ENCODE measurements at places on chromosomes 5 and 9.

DNA sequence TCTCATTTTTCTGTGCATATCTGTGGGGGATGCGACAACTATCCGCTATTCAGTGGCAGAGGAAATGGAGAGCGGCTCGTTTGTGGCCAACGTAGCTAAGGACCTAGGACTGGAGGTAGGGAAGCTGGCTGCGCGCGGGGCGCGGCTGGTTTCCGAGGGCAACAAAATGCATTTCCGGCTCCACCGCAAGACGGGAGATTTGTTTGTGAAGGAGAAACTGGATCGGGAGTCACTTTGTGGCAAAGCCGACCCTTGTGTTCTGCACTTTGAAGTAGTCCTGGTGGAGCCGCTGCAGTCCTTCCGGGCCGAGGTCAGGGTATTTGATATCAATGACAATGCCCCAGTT lies 320 bp downstream of the PCDHB1 start:
- no peak for DNase-seq

GRCh38 chr5:66517351-66517750 lies 78.8 kb upstream of the MAST4 start:
- DNase-seq: no peak

- DNase-seq: no peak
Measured at GRCh38 chr9:94655739-94656138, 16.4 kb upstream of the FBP1 start.

DNA sequence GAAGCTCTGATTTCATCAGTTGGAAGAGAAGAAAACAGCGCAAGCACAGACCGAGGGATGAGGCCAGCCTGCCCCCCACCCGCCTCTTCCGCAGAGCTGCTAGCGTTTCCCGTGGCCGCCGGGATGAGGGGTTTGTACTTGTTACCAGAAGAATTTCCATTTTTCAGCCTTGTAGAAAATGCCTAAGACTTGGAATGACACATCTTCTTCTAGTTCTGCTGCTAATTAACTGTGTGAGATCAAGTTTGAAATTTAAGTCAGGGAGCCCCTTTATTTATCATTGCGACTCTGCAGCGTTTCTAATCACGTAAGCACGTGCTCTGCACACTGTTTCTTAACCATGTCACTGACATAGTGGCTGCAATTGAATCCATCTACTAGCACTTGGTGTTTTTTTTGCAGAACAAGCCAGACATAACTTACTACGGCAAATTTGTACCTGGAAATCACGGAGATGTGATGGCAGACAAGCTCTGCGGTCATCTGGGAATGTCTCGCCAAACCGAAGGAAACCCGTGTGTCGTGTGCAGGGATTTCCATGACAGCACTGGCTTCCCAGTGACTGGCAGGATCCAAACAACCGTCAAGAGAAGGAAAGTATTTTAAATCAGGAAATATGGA lies 41.8 kb upstream of the ROR2 start:
- no peak for DNase-seq

DNA sequence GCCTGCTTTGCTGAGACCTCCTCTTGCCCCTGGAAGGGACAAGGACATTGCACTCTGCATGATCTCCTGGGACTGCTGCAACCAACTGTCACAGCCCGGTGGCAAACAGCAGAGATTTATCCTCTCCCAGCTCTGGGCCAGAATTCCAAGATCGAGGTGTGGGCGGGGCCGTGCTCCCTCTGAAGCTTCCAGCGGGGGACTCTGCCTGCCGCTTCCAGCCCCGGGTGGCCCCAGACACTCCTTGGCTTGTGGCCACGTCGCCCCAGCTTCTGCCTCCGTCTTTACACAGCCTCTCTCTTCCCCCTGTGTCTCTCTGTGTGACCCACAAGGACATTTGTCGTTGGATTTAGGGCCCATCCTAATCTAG lies 67.1 kb downstream of the COL5A1 start:
- no peak for DNase-seq

- no peak for DNase-seq
Measured at GRCh38 chr5:111068213-111068612, 3.3 kb upstream of the TSLP start.

DNA sequence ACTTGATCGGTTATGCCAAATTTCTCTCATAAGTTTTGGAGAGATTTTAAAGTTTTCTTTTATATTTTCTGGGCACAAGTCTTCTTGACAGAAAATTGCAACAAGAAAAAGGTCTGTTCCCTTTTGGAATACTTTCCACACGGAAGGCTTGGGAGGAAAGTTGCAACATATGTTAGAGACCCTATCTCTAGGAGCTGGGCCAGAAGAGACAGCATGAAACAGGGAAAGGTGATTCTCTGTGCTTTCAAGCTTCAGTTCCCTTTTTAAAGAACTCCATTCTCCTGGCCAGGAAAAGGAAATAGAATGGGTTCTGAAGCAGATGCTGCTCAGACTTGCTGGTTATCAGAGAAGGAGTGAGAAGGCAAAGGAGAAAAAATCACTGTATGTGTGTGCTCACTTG lies 368.3 kb downstream of the SPATA31D1 start:
- DNase-seq: no peak

DNA sequence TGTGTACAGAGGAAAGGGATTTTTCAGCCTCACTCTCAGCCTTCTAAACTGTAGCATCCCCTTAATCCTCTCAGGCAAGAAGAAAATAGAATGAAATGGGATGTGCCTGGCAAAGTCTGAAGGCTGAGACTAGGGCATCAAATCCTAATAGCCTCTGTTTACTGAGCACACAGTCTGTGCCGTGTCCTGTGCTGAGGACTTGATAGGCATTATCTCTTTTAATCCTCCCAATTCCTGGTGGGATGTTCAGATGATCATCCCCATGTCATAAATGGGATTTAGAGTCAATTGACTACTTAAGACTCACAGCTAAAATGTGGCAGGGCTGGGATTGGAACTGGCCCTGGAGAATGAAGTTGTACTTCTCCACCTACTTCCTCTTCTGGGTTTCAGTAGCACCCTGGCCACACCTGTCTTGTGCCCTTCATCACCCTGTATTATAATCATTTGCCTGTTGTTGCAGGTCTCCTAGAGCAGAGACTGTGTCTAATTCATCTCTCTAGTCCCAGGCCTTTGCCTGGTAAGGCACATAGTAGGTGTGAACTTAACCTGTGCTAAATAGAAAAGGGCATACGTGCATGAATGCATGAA lies 81.0 kb downstream of the WWC1 start:
- DNase-seq: no peak

GRCh38 chr5:45110399-45110798 lies 301.7 kb downstream of the MRPS30 start:
- DNase-seq: no peak

DNA sequence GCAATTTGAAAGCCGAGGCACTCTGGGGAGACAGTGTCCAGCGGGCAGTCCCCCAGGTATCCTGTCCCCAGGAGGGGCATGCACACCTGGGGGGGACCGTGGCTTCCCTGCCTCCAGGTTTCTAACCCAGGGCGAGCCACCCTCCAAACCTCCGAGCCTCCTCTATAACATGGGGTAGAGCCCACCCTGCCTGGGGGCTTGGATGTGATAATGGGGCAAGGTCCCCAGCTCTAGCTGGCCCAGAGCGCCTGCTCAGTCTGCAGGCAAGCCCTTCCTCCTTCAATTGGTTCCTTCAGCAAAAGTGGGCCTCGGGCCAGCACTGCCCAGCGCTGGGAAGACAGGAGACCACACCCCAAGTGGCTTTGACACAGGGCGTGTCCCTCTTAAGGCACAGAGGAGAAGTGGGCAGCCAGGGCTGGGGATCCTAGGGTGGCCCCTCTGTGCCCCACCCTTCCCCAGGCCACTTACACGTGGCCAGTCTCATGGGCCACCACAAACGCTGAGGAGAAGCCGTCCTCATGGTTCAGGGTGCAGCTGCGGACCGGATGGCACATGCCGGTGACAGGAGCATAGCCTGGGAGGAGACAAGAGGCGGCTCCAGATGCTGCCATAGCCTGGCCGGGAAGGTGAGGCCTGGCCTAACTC lies 94.3 kb downstream of the ZNF354C start:
- DNase-seq: no peak

GRCh38 chr9:101326501-101326900 lies 58.3 kb downstream of the BAAT start:
- no peak for DNase-seq

GRCh38 chr9:78713614-78714405 lies 416.9 kb downstream of the PSAT1 start:
- no peak for DNase-seq

GRCh38 chr5:36179950-36180349 lies 28.0 kb downstream of the SKP2 start:
- DNase-seq: no peak

DNA sequence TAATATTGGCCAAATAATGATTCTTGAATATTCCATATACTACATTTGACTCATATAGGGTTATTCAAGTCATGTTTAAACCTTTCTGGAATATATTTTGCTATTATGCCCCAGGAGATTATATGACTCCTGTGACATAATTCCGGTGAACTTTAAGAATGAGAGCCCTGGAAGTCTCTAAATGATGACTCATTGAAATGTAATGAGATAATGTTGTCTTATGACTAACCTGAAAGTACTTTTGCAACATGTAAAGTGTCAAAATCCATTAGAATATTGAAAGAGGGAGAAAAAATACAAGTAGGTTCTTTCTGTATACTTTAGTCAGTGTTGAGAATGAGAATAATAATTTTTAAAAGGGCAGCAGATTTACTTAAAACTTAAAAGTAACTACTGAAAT lies 830.4 kb downstream of the MAT2B start:
- no peak for DNase-seq

GRCh38 chr5:161093100-161093499 lies 241.1 kb upstream of the ATP10B start:
- DNase-seq: no peak

DNA sequence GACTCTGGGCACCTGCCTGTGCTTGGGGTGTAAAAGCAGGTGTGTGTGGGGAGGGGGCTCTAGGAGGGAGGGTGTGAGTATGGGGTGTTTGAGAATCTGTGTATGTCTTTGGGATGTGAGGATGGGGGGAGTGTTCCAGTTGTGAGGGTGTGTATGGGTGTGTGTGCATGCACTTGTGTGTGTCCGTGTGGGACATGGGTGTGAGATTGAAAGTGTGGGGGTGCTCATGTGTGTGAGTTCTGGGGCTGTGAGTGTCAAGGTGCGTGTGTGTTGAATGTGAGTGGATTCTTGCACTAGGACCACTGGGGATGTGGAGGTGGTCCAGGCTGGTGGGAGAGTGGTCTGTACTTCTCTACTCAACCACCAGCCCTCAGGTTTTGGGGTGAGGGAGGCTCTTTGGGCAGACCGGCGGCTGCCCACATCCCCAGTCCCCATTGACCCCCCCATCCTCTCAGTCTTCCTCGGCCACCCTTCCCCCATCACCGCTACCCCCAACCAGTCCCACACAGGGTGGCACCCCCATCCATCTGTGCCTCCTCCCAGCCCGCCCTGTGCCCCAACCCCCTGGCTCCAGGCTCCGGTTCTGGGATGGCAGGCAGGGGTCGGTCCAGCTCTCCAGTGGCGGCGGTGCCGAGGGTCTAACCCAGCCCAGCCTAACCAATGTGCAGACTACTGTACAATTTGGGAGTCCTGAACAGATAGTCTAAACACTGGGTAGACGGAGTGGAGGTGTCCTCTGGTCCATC lies 31.5 kb downstream of the GOLGA2 start:
- no peak for DNase-seq

DNA sequence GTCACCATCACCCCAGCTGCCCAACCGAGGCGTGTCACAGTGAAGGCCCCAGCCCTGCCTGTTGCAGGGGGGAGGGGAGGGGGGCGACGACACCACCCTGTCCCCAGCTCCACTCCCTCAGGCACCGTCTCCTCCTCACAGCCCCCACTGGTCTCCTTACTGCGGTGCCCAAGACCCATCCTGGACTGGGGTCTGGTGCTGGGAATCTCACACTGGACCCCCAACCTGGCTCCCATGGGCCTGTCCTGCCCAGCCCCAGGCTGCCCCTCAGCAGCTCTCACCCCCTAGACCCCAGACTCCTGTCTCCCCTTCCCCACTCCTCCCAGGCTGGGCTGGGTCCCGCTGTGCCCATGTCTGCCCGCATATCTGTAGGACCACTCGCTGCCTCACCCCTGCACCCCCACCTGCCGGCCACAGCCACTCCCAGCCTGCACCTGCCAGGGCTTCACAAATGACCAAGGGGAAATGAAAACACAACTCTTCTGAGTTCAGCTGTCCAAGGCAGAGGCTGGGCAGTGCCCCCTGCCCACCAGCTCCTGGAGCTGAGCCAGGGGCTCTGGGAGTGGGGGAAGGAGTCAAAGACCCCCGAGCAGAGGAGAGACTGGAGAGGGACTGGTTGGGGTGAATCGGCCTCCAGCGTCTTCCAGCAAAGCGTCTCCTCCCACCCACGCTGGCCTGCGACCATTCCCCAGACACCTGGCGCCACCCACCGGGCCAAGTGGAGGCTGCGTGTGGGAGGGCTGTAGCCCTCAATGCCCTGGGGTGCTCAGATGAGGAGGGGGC lies 32.6 kb upstream of the EGFL7 start:
- DNase-seq: no peak

GRCh38 chr5:31806561-31806960 lies 167.6 kb downstream of the PDZD2 start:
- DNase-seq: no peak

DNA sequence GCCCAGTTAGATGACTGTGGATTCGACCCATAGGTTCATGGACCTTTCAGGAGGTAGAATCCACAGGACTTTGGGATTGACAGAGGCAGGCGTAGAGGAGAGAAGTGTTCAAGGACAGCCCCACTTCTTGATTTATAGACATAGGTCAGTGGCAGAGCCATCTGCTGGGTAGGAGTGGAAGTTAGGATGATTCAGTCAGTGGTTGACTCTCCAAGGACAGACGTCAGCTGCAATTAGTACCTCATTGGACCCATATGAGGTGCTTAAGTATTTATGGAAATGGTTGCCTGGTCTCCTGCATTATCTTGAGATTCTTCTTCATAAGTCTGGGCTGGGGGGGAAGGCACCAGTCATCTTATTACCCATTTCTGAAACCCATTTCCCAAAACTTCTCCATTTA lies 70.9 kb downstream of the SH3RF2 start:
- no peak for DNase-seq

GRCh38 chr5:143933451-143933850 lies 121.5 kb downstream of the HMHB1 start:
- DNase-seq: no peak

DNA sequence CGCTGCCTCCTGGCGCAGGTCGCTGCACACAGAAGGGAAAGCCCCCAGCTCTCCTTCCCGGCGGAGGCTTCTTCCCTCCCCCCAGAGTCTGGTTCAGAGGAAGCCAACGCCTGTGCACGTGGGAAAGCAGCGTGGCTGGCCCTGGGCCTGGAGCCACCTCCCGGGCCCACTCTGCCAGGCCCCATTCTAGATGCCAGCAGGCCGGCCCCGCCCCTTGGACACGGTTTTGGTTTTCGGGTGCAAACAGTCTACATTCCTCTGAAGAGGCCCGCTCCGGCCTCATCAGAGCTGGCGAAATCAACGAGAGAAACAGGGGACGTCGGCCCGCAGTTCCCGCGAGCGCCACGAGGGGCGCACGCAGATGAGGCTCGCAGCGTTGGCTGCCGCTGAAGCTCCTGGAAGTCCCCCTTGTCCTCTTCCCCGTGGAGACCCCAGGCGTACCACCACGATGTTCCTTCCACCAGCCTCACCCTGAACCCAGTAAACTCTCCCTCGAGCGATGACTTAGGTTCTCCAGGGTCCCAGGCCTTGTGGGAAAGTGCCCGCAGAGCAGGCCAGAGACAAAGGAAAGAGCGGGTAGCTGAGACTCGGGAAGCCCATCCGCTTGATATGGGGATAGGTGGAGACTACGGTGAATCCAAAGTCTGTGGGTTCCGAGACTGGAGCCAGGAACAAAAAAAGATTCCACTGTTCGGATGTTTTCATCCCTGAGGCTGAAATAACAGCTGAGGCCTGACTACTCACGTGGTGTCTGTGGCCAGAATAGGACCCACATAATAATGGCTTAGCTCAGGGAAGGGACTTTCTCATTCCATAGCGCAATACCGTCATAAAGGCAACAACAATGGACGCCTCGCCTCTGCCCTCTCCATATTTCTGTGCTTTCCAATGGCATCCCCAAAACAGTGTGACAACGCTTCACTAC lies 64.2 kb downstream of the KLF4 start:
- peak; percentile 95 for DNase-seq

Data from posterior vena cava (tissue), 2 donors.